Upper lobe of right lung (tissue), 1 donor: ENCODE measurements at places on chromosomes 4 and X. TPM values are rescaled to one million over a fixed set of nuclear protein-coding genes. Genes with fewer than 3 reads are reported as not detected.

Gene MAGEE2
- total RNA-seq = not detected

Gene LIMCH1
- 369 TPM for total RNA-seq

Gene OPN1LW
- total RNA-seq = not detected

Gene CCNQ
- total RNA-seq = 18.9 TPM

Gene HGFAC
- total RNA-seq = 1.2 TPM

- peaks cover 10% of the 10 kb centered on the region for H3K4me1 ChIP-seq
- no peak for DNase-seq
- no peaks in the 10 kb centered on the region for H3K27me3 ChIP-seq
- no peaks in the 10 kb centered on the region for H3K36me3 ChIP-seq
- no peak overlapping the region for H3K4me3 ChIP-seq
Measured at GRCh38 chr4:169050881-169051760, 41.1 kb upstream of the CBR4 start.

GRCh38 chrX:50448565-50448964 is 22.1 kb downstream of the DGKK start:
- DNase-seq = no peak
- H3K4me1 ChIP-seq = no peaks in the 10 kb centered on the region
- no peak overlapping the region for H3K27ac ChIP-seq

- no peak overlapping the region for H3K27ac ChIP-seq
- H3K4me1 ChIP-seq = no peaks in the 10 kb centered on the region
- peak; percentile 38 for DNase-seq
- H3K36me3 ChIP-seq = no peaks in the 10 kb centered on the region
- H3K4me3 ChIP-seq = no peak overlapping the region
Measured at GRCh38 chr4:8747467-8748235, 124.0 kb downstream of the HMX1 start.

DNA sequence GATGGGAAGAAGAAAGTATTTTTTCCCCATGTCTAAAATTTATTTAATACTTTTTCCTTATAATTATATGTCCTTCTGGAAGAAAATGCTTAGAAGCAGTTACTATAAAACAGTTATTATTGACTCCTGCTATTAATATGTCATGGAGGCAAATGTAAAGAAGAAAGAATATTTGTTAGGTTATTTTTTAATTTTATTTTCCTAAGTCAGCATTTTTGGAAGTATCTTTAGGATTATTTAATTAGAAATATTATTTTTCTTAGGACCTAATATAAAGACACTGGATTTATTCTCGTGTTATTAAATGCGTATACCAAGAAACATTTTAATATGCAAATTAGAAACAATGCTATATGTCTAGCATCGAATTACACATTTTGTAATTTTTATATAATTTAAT is 687.7 kb downstream of the TRAM1L1 start:
- no peak for DNase-seq
- H3K27ac ChIP-seq = no peak overlapping the region
- no peaks in the 10 kb centered on the region for H3K27me3 ChIP-seq

DNA sequence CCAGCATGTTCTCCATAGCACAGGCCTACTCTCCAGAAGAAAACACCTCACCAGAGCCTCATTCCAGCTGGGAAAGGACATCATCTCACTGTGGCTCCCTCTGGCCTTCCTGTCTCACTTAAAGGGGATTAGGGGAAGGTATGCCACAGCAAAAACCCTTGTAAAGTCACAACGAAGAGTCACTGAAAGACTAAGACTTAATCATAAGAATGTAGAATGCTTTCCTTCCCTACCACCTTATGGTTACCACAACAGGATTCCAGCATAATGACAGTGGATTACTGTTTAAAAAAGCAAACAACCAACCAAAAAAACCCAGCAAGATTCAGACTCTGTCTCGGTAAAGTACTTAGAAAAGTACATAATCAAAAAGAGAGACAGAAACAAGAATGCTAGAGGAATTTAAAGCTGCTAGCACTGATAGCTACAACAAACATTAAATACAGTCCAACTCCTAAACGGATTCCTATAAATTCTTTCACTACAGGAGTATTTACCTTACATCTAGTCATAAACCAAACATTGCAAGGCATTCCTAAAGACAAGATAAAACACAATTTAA is 75.1 kb downstream of the BANK1 start:
- no peak overlapping the region for H3K27ac ChIP-seq
- DNase-seq = no peak
- no peaks in the 10 kb centered on the region for H3K36me3 ChIP-seq
- H3K4me1 ChIP-seq = no peaks in the 10 kb centered on the region

- H3K4me1 ChIP-seq = no peaks in the 10 kb centered on the region
- H3K27me3 ChIP-seq = no peaks in the 10 kb centered on the region
- H3K27ac ChIP-seq = no peak overlapping the region
- H3K4me3 ChIP-seq = no peak overlapping the region
- no peaks in the 10 kb centered on the region for H3K36me3 ChIP-seq
- no peak for DNase-seq
Measured at GRCh38 chrX:103565197-103565596, 20.1 kb upstream of the TCEAL4 start.
